ENCODE measurements at places on chromosomes 7 and 10.

DNA sequence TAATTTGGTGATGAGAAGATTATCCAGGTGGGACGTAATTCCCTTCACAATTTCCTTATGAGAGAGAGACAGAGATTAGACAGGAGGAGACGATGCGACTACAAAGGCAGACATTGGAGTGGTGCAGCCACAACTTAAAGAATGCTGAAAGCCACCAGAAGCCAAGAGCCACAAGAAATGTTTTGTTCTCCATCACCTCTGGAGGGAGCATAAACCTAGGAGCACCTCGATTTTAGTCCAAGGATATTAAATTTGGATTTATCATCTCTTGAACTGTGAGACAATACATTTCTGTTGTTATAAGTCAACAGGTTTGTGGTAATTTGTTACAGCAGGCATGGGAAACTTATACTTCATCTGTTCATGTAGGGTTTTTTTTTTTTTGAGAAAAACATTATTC is 418.9 kb downstream of the DGKB start:
- no peak for DNase-seq
- peaks cover 3% of the 10 kb centered on the region for H3K27me3 ChIP-seq
- H3K27ac ChIP-seq = no peak overlapping the region
- H3K4me1 ChIP-seq = no peaks in the 10 kb centered on the region
- no peak overlapping the region for H3K4me3 ChIP-seq
- no peaks in the 10 kb centered on the region for H3K36me3 ChIP-seq

GRCh38 chr10:110163192-110163773 is 44.1 kb upstream of the MXI1 start:
- H3K4me3 ChIP-seq = no peak overlapping the region
- peaks cover 38% of the 10 kb centered on the region for H3K4me1 ChIP-seq

DNA sequence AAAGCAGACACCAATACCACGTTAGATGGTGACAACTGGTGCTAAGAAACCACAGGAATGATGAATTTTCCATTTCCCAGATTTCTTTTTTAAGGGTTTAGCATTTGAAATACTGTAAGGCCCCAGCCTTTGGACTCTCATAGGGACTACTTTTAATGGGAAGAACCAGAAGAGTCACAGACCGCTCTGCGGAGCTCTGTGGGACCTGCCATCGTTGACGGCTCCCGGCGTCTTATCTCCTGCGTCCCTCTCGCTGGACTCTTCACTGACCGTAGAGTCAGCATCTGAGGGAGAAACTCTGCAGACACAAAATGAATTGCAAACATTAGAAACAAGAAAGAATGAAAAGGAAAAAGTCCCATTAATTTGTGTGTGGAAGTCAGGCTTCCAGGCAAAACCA is 81.4 kb upstream of the ATP6V0A4 start:
- no peak for DNase-seq
- no peak overlapping the region for H3K4me3 ChIP-seq
- H3K4me1 ChIP-seq = peaks cover 11% of the 10 kb centered on the region
- peaks cover 70% of the 10 kb centered on the region for H3K36me3 ChIP-seq
- H3K27me3 ChIP-seq = peaks cover 3% of the 10 kb centered on the region

DNA sequence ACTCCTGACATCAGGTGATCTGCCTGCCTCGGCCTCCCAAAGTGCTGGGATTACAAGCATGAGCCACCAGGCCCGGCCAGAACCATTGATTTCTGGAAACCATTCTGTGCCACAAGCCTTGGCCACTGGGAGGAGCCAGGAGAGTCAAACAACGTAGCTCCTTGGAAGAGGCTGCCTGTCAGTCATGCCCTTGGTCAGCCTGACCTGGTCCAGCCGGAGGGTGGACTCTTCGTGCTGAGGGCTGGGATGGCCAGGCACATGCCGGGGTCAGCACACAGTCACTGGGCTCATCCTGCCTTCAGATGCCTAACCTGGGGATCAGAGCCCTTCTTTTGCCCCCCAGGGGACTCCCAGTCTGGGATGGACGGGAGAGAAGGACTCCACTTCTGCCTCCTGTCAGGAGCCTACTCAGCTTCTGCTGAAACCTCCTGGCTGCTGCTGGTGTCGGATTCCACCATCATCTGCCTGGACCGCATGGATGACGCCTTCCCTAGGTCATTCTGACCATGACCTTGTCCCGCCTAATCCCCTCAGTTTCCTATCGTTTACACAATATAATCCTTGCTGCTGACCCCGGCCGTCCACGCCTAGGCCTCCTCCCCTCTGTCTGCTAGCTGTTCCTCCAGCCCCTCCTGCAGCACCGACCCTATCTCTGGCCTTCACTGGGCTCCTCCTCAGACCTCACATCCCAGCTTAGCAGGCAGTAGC is 30.4 kb downstream of the TMEM270 start:
- H3K27ac ChIP-seq = no peak overlapping the region
- H3K36me3 ChIP-seq = peaks cover 6% of the 10 kb centered on the region
- H3K27me3 ChIP-seq = peaks cover 36% of the 10 kb centered on the region

DNA sequence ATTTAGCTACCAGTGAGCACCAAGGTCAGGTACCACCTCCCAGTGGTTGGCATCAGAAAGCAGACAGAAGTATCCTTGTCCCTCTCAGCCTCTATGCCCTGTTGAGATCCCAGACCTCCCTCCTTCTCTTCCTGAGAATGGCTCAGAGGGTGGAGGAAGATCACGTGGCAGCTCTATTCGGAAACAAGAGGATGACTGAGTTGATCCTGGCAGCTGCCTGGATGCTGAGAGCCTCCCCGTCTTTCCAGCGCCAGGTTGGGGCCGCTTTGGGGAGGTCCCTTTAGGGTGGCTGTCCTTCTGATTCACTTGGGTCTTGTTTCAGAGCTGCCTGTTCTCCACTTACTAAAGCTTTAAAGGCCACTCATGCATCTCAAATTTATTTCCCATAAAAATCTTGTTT is 36.9 kb upstream of the NPFFR1 start:
- no peak for DNase-seq
- H3K36me3 ChIP-seq = peaks cover 1% of the 10 kb centered on the region
- H3K4me1 ChIP-seq = peaks cover 39% of the 10 kb centered on the region
- H3K27me3 ChIP-seq = peaks cover 2% of the 10 kb centered on the region

DNA sequence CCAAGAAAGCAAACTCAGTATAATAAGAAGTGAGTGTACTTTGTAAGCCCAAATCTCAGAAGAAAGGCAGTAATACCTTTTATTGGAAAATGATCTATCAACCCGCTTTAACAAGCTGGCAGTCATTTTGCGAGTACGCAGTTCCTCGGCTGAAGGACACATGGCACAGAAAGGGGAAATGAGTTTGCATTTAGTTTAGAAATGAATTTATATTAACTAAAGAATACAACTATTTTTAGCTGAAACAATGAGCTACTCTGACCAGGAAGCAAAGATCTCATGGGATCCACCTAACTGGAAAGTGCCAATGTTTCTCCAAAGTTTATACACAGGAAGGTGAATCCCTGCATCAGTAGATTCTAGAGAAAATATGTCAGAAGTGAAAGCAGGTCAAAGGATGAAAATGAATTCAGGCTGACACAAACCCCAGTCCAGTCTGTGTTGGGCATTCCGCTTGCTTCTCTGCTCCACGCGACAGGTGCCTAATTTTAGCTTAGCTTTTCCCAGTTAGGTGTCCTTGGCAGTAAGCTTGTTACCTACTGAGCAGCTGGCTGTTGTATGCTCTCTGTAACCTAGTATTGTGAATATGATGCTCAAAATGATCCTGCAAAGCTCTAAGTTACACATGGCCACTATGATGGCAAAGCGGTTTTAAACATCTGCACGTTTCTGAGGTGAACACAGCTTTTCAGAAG is 112.8 kb downstream of the LARP4B start:
- H3K4me3 ChIP-seq = no peak overlapping the region
- no peak for DNase-seq
- H3K27me3 ChIP-seq = no peaks in the 10 kb centered on the region
- H3K27ac ChIP-seq = no peak overlapping the region
- H3K4me1 ChIP-seq = no peaks in the 10 kb centered on the region

DNA sequence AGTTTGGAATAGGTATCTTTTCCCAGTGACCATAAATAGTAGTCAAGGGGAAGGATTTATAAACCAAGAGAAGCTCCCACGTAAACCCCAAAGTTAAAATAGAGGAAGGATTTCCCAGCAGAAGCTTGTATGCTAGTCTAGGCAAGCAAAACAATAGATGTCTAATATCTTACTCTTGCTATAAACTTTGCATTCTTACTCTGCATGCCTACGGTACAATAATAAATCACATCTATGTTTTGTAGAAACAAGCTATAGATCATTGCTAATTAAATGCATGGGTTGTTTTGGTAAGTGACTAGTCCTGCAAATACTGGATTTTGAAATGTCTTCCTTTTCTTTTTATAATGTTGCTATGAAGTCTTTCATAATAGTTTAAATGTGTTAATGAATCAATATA is 585.5 kb downstream of the INHBA start:
- H3K27ac ChIP-seq = no peak overlapping the region
- peaks cover 8% of the 10 kb centered on the region for H3K4me1 ChIP-seq
- no peak overlapping the region for H3K4me3 ChIP-seq
- H3K27me3 ChIP-seq = no peaks in the 10 kb centered on the region
- no peaks in the 10 kb centered on the region for H3K36me3 ChIP-seq

- peak overlapping the region; percentile 48 for H3K4me3 ChIP-seq
- H3K27me3 ChIP-seq = no peaks in the 10 kb centered on the region
- peak; percentile 66 for DNase-seq
- peaks cover 54% of the 10 kb centered on the region for H3K4me1 ChIP-seq
- H3K36me3 ChIP-seq = peaks cover 34% of the 10 kb centered on the region
- peak overlapping the region; percentile 90 for H3K27ac ChIP-seq
Observed at GRCh38 chr10:79422178-79422892, 23.1 kb downstream of the ZCCHC24 start.

- no peaks in the 10 kb centered on the region for H3K36me3 ChIP-seq
- no peaks in the 10 kb centered on the region for H3K4me1 ChIP-seq
- peak; percentile 33 for DNase-seq
Observed at GRCh38 chr7:142168746-142169145, 57.2 kb downstream of the MGAM2 start.

DNA sequence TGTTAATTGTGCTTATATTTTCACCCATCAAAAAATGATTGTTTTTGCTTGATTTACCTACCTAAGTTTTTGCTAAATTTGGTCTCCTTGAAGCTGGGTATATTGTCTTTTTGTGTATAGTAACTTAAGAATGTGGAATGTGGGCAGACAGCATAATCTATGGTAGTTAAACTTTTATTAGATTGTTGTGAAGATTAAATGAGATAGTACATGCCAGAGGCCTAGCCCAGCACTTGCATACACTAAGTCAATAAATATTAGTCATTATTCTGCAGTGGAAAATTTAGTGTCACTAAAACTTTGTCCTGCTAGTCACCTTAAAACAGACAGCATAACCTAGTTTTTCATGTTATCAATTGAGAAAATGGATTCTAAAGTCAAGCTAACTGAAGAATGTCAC is 19.3 kb upstream of the RPA3 start:
- no peak overlapping the region for H3K27ac ChIP-seq
- DNase-seq = no peak
- peaks cover 3% of the 10 kb centered on the region for H3K27me3 ChIP-seq
- no peaks in the 10 kb centered on the region for H3K36me3 ChIP-seq

GRCh38 chr10:95245425-95246055 is 45.3 kb downstream of the PDLIM1 start:
- H3K27me3 ChIP-seq = no peaks in the 10 kb centered on the region
- H3K4me1 ChIP-seq = peaks cover 40% of the 10 kb centered on the region
- no peak for DNase-seq
- H3K36me3 ChIP-seq = peaks cover 17% of the 10 kb centered on the region
- no peak overlapping the region for H3K4me3 ChIP-seq

Measured in nephron progenitor cell (in vitro differentiated cells).